NCI-H524 (cell line): ENCODE measurements at places on chromosomes 2 and 18.

DNA sequence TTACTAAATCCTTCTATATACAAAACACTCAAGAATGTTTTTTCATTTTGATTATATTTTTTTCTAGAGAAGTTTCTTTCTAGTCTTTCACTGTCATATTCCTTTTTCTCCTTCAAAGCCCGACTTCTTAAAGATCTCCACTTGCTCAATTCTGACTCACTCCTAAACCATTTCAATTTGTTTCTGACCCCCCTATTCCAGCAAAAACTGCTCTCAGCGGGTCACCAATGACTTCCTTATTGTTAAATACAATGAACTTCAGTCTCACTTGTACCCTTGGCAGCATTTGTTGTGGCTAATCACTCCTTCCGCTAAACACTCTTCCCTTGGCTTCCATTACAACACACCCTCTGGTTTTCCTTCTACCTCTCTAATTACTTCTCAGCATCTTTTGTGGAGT is 111.1 kb upstream of the RBBP8 start:
- no peak for DNase-seq

GRCh38 chr2:53460937-53461336 is 306.7 kb upstream of the CHAC2 start:
- no peak for DNase-seq

GRCh38 chr18:48641981-48642380 is 103.2 kb downstream of the CTIF start:
- DNase-seq, result no peak

- DNase-seq, result no peak
Observed at GRCh38 chr2:73254343-73255006, 20.4 kb downstream of the CCT7 start.

DNA sequence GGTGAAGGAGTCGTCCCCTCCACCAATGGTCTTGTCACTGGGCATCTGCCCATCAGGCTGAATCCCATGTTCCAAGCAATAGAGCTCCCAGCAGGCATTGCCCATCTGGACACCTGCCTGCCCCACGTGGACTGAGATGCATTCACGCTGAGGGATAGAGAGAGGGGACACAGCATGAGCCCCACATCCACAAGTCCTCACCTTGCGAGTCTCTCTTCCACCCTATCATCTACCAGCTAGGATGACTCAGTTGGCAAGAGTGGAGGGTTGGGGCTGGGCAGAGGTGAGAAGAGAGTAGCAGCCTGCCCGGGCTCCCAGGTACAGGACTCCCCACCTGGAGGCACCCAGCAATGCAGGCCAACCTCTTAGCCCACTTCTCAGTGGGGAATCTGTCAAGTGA is 959 bp upstream of the TUBA4B start:
- no peak for DNase-seq

DNA sequence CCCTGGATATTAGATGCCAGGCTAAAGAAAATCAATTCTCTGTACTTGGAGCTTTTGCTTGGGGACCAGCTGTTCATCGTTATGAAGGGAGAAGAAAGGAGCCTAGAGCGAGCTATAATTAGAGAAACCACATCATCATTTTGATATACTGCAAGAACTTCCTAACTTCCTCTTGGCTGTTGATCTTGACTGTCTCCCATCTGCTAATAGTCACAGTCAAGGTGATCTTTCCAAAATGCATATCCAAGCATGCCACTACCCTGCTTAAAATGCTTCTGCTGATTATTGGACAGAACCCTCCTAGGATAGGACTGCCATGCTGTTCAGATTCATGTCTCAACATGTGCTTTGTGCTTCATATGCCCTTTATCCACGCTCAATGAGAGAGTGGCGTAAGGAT is 54.8 kb downstream of the RAPGEF4 start:
- no peak for DNase-seq

GRCh38 chr2:127170452-127171197 is 49.5 kb downstream of the CYP27C1 start:
- DNase-seq, result no peak

- DNase-seq, result no peak
Observed at GRCh38 chr2:240512666-240513535, 44.9 kb downstream of the ANKMY1 start.

- no peak for DNase-seq
Observed at GRCh38 chr2:229888031-229888430, 33.8 kb downstream of the TRIP12 start.

- DNase-seq, result peak; percentile 24
Observed at GRCh38 chr2:54763636-54764291, 40.3 kb downstream of the EML6 start.

DNA sequence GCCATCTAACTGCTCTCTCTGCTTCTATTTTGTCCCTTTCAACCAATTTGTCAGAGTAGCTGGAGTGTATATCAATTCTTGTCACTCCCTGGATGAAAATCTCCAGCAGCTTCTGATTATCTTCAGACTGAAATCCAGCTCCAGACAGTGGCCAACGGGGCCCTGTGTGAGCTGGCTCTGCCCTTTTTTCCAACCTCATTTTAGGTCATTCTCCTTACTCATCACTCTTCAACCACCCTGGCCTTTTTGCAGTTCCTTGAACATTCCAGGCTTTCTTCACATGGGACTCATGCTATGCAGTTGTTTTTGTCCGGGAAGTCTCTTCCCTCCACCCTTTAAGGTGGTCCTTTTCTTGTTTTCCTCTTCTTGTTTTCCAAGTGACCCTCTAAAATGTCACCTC is 15.4 kb upstream of the FAP start:
- no peak for DNase-seq

DNA sequence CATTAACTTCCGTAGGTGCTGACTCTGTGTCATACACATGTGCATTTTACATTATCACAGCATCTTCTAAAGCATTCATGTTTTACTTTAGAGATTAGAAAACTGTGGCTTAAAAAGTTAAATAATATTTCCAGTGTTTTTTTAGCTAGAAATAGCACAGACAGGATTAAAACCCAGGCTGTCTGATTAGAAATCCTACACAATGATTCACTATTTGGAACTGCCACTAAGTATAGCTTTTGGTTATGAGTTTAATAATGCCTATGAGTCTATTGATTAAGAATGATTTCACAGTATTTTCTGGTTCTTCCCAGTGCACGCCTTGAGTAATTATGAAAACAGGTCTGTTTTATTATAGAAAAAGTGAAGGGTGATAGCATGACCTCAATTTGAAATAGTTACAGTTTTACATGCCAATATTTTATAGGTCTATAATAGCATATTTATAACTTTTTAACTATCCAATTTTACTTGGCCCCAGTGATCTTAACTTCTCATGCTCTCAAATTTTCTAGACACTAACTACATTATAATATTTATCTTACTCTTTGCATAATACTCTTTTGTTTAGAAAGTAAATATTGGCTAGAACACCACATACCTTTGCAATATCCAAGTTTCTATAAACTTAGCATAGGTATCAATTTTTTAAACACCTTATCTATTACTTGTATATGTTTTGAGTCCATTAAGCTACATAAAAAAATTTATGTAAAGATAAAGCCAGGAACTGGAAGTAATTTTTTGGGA is 313.2 kb downstream of the RND3 start:
- DNase-seq, result no peak

DNA sequence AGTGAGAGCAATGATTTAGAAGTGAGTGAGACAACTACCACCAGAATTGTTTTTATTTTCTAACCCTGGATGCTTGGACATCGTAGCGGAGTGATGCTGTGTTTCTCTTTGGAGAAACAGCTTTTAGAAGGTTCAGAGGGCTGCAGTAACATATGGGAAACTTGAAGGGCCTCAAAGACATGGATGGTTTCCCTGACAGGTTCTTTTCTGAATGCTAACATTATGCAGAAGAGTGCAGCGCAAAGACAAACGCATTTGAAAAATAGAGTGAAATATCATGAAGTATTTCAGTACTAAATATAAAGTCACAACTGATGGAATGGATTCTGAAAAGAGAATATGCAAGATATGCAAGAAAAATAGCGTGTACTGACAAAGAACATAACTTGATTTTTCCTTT is 385.1 kb upstream of the DSEL start:
- DNase-seq, result no peak

DNA sequence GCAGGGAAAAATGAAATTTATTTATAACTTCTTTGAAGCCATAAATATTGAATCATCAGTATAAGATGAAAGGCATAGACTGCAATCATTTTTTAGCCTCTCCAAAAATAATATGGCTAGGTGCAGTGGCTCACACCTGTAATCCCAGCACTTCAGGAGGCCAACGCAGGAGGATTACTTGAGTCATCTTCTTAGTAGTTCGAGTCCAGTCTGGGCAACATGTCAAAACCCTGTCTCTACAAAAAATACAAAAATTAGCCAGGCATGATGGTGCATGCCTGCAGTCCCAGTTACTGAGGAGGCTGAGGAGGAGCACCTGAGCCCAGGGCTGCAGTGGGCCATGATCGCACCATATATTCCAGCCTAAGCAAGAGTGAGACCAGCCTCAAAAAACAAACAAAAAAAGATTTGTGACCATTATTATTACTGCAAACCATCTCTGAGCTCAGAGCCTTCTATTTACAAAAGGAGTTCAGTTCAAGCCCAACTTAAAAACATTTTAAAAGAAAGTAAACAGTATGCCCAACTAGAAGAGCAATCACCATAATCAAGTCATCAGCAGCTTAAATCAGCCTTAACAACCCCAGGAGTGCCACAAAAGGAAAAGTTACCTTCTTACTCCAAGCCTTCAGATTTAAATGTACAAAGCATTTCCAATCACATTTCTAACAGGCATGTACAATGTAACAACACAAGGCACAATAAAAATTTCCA is 37.5 kb downstream of the KCNG3 start:
- no peak for DNase-seq

DNA sequence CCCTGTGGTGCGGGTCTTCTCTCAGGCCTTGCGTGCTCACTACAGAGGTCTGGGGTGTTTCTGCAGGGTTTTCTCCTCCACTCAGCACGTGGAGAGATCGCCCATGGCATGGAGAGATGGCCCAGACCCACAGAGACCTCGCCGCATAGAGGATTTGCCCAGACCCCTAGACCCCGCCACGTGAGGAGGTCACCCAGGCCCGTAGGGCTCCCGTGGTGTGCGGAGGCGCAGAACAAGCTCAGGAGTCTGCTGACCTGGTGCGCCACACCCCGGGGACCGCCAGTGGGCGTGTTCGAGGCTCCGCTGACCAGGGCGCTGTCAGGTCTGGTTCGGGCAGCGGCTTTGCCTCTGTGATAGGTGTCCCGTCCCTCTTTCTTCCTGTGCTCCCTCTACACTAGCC is 64.5 kb downstream of the ADI1 start:
- no peak for DNase-seq

DNA sequence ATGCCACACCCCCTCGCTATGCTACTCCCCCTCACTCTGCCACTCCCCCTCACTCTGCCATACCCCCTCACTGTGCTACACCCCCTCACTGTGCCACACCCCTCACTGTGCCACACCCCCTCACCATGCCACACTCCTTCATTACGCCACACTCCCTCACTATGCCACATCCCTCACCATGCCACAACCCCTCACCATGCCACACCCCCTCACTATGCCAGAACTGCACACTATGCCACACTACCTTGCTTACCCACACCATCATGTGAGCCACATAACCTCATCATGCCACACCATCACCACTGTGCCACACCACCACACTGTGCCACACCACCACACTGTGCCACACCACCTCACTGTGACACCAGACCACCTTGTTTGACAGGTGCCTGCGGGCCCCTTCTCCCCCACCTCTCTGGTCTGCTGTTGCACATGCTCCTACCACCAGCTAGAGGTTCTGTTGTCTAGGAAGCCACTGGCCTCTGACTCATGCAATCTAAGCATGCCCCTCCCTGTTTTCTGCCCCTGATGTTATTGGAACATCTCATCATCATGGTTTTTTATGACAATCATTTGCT is 22.0 kb downstream of the MARCHF4 start:
- DNase-seq, result no peak

DNA sequence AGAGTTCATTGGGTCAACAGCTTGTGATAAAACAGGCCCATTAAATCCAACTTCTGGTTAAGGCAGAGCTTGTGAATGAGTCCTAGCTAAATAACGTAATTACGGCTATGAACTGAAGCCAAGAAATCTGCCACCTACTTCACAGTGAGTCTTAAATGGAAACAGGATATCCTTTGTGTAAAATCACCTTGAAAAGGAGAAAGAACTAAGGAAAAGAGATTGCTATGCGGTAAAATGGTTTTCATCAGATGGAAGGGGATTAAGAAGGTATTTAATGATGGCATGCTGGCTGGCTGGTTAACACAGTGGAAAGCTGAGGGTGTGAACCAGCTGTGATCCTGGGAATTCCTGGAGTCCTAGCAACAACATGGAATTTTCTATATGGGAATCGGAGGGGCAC is 156.6 kb downstream of the DOK6 start:
- peak; percentile 79 for DNase-seq

DNA sequence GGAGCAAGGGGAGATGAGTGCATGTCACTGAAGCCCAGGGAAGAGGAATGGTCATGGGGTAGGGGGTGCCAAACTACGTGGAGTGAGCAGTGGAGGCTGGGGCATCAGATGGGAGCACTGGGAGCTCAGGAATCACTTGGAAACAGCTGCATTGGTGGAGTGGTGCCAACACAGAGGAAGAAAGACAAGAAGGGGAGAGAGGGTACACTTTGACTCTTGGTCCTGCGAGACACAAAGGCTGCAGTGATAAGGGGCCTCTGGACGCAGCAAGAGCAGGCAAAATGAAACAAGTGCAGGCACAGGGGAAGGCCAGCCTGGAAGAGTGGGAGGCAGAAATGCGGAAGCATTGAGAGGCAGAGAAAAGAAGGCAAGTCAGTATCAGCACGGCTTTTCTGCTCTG is 134.7 kb upstream of the SMIM21 start:
- no peak for DNase-seq

- peak; percentile 21 for DNase-seq
Observed at GRCh38 chr18:80200171-80200931, 47.0 kb downstream of the PARD6G start.

GRCh38 chr2:228658998-228659397 is 477.5 kb upstream of the SPHKAP start:
- DNase-seq, result no peak

GRCh38 chr2:170815746-170816503 is 762 bp upstream of the GAD1 start:
- peak; percentile 79 for DNase-seq

DNA sequence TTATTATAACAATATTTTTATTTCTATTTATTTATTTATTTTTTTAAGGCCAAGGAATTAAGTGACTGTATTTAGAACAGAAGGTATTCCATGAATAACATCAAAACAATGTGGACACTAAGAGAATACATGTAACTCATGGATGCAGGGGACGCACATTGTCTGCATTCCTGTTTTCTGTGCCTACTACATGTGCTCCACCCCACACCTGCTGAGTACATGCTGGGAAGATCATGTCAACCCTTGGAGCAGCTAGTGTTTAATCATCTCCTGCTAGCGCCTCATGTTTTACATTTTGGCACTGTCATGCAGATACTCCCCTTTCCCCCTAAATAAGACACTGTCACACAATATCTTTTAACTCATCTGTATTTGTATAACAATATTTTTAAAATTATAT is 29.3 kb downstream of the DPYSL5 start:
- DNase-seq, result no peak

- DNase-seq, result no peak
Observed at GRCh38 chr2:72027426-72028161, 120.1 kb downstream of the CYP26B1 start.
